ENCODE measurements at places on chromosomes 16 and 17. TPM values are rescaled to one million over a fixed set of nuclear protein-coding genes. Genes with fewer than 3 reads are reported as not detected.

DNA sequence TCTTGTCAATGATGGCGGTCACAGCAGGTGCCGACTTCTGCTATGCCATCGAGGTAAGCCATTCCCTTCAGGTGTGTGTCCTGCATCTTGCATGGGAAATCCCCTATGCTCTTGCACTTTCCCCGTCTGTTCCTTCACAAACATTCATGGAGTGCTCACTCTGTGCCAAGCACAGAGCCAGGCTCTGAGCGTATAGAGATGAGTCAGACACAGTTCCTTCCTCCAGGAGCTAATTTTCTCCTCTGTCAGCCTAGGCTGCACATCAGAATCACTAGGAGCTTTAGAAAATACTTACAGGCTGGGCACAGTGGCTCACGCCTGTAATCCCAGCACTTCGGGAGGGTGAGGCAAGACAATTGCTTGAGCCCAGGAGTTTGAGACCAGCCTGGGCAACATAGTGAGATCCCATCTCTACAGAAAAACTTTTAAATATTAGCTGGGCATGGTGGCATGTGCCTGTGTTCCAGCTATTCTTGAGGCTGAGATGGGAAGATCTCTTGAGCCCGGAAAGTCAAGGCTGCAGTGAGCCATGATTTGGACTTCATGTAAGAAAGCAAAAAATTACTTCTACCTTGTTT lies 14.1 kb downstream of the PRMT7 start:
- no peak for DNase-seq

DNA sequence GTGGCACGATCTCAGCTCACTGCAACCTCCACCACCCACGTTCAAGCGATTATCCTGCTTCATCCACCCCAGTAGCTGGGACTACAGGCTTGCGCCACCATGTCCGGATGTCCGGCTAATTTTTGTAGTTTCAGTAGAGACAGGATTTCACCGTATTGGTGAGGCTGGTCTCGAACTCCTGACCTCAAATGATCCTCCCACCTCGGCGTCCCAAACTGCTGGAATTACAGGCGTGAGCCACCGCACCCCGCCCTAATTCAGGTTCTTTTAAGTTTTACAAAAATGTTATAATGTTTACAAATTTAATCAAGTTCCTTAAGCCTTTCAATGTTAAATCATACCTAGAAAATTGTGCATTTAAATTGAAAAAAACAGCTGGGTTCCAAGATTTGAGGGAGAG lies 13.3 kb upstream of the GJD3 start:
- DNase-seq: no peak

DNA sequence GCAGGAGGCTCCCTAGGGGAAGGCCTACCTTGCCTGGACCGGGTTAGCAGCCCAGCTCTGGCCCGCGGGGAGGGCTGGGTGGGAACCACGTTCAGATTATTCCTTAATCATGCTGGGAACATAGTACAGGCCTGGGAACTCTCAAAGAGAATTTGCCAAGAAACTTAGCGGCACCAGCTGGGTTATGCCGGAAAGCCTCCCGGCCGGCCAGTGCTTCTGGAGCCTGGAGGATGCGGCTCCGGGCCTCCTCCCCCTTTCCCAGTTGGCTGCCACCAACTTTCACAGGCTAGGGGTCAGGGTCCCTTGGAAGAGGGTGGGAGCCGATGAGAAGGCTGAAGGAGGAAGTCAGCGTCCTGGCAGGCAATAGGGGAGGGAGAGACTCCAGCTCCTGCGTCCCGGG lies 10.8 kb downstream of the NGFR start:
- DNase-seq: no peak

GRCh38 chr16:86990451-86990850 lies 326.7 kb downstream of the C16orf95 start:
- DNase-seq: peak; percentile 23

RASD1 gene
- total RNA-seq: 154 TPM

SDR42E1 gene
- total RNA-seq: 17.9 TPM

Measured in renal cortical epithelial cell (primary cell).